ENCODE measurements at places on chromosomes 2 and 18.

DNA sequence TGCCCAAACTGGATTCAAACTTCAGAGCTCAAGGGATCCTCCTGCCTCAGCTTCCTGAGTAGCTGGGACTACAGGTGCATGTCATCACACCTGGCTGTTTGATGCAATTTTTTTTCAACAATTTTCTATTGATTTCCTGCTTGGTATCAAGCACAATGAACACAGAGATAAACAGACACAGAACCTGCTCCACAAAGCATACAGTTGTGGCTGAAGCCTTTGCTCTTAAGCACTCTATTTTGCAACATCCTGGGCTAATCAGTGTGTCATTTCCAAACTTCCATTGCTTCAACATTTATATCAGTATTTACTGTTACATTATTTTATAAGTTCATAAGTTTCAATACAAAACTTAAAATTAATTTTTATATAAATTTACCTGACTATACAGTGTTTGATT lies 79.4 kb downstream of the NEB start:
- no peak for DNase-seq

DNA sequence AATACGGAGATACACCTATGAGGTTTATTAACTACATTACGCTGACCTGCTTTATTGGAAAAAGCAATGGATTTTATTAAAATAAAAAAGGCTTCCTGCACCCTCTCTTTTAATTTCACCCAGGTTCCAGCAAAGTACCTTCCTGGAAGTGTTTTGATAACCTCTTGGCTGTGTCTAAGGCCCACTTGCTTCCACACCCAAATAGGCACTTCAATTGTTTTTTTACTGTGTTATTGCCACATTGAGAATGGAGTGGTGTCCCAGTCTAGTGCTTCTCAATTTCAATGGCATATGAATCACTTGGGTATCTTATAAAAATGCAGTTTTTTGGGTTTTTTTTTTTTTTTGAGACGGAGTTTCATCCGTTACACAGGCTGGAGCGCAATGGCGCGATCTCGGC lies 47.6 kb downstream of the SF3B1 start:
- DNase-seq = no peak

DNA sequence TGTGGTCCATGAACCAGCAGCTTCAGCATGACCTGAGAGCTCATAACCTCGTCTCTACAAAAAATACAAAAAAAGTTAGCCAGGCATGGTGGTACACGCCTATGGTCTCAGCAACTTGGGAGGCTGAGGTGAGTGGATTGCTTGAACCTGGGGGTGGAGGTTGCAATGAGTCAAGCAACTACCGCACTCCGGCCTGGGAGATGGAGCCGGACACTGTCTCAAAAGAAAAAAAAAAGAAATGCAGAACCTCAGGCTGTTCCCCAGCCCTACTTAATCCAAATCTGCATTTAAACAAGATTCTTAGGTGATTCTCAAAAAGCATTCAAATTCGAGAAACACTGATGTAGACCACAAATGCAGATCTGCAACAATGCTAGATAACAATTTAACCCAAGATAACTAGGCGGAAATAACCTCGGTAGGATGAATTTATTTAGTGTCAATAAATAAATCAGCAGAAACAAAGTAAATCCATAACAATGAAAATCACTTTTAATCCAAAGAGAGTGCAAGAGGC lies 203.5 kb downstream of the SP3 start:
- DNase-seq = no peak

DNA sequence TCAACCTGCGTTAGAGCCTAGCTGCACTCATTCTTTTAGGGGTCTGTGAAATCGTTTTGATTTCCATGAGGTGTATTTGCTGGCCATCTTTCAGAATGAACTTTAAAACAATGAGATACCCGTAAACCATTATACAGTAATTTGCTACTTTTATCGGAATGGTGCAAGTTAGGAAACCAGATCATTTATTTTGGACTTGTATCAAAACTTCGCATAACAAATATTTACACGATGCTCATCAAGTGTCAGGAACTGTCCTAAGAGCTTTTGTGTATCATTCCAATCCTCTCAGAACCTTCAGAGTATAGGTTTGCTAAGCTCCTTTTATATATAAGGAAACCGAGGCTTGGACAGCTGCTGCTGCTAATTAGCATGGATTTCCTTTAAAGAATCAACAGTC lies 22.4 kb upstream of the SLC1A4 start:
- DNase-seq = no peak

DNA sequence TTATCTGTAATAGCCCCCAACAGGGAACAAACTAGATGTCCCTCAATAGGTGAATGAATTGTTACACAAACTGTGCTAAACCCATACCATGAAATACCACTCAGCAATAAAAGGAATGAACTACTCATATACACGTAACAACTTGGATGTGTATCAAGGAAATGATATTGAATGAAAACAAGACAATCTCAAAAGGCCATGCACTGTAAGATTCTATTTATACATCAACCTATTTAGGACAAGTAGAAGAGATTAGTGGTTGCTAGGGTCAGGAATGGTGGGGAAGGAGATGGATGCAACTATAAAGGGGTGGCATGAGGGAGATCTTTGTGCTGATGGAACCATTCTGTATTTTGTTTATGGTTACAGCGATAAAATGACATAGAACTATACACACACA lies 47.1 kb downstream of the KANSL3 start:
- no peak for DNase-seq

DNA sequence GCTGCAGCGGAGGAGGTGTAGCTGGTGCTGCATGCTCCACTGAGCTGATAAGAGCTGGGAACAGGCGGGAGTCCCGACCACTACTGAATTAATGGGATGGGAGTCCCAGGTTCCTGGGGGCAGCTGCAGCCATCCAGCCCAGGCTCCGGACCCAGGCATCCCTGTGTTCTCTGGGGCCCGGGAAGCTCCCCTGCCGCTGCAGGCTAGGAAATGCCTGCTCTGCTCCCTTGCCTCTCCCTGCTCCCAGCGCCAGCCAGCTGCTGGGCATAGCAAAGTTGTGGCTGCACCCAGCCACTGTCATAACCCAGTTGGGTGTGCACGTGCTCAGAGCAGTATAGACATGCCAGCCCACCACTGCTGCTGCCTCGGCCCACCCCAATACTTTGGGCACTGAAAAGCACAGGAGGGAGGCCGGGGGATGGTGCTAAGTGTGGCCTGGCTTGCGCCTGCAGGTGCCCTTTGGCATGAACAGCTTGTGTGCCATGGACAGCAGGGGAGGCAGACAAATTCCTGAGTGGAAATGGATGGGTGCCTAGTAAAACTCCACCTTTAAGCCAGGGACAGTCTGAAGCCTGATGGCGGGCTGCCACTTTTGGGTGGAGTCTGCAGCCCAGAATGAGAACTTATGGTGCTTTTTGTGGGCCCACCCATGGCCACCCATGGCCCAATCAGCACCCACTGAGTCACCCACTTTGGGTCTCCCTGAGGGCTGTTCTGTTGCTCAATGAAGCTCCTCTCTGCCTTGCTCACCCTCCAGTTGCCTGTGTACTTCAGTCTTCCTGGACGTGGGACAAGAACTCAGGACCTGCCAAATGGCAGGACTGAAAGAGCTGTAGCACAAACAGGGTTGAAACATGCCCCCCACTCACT lies 219.3 kb upstream of the TMEFF2 start:
- DNase-seq = no peak

DNA sequence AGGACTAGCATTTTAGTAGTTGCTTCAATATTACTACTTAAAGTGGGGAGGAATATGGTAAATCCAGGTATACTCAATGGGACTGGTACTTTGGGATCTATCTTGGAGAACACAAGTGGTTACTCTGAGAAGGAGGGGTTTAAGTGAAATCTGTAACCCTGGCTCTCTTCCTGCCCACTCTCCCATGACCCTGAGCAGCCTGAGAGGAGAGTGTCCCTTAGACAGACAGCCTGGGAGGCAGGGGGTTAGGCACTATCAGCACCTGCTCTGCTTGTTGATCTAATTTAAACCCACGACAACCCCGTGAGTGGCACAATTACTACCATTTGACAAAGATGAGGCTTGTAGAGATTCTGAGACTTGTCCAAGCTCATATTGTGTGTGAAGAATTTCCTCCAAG lies 395.5 kb downstream of the ALK start:
- DNase-seq = no peak

DNA sequence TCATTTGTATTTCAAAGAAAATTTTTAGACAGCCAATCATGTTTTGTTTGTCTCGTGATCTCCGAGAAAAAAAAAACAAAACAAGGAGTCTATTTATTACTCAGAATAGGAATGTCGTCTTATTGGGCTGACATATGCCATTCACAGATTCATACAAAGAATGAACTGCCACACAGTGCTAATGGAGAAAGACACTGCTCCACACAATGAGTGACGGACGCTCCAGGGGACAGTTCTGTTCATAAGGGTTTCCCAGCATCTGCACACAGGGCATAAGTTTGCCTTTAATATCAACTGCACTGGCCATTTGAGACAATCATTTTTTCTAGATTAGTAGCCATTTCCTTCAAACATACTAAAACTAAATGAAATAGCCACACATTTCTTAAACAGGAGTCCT lies 3.4 kb downstream of the SERTAD2 start:
- DNase-seq = no peak

DNA sequence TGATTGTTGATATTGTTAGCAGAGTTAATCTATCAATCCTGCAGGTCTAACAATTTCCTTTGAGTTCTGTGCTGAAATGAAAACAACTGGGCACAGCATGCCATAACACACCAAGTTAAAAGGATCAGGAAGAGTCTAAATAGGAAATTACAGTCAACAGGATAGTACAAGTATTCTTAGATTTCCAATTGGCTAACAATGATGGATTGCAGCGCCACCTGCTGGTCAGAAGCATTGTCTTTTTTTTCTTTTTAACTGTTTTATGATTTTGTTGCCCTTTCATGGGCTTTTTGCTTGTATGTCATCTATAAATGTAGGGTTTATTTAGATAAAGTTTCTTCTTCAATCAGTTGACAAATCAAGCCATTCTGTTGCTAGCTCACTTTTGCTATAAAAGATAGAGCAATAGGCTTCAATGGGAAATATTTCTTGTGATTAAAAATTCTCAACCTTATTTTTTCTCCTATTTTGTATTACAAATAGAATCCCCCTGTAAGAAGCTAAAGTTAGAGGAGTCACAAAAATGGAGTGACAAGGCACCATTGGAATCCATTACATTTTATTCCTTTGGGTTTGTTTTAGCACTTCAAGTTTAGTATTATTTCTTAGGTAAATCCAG lies 40.8 kb upstream of the RPRM start:
- peak; percentile 57 for DNase-seq

GRCh38 chr2:172893671-172894070 lies 158.0 kb downstream of the RAPGEF4 start:
- no peak for DNase-seq

GRCh38 chr18:10559553-10560451 lies 34.0 kb downstream of the NAPG start:
- DNase-seq = no peak

- no peak for DNase-seq
Observed at GRCh38 chr2:232323328-232323650, 55.3 kb upstream of the ALPP start.

GRCh38 chr2:27885234-27885633 lies 5.0 kb downstream of the RBKS start:
- no peak for DNase-seq

DNA sequence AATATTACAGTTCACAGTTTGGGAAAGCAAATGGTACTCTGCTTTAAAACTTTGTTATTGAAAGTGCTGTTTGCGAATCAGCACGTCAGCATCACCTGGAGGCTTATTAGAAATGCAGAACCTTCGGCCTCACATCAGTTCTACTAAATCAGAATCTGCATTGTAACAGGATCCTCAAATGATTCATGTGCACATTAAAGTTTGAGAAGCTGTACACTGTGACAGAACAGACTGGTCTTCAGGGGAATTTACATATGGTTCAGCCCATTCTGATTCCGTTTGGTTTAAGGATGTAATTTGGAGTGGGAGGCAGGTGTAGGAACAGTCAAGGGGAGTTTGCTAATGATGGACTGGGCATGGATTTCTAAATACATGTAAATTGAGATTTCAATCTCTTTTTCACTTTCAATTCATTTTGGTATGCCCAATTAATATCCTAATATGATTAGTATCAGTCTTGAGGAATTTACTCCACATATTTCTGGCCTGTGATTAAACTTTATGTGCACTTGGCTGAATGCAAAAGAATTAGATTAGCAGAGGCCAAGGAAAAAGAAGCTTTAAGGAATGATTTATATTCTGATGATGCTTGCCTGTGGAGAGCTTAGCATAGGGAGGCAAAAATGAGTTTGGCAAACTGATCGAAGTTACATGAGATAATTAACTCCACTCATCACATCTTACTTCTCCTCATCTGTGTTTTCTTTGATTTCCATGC lies 248.8 kb downstream of the XIRP2 start:
- no peak for DNase-seq

DNA sequence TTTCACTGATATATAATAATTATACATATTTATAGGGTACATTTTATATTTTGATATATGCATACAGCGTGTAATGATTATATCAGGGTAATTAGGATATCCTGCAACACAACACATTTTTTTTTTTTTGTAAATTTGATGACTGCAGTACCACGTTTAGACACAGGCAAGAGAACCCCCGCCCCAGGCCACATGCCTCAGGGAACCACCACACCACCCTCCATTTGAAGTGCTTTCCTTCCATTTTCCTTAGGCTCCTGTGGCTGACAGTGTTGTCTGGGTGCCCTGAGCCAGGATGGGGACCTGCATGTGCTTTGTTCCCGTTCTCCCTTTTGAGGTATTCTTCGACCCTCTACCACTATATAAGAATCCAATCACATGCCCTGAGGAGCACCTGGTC lies 161.6 kb upstream of the CTAGE1 start:
- no peak for DNase-seq

DNA sequence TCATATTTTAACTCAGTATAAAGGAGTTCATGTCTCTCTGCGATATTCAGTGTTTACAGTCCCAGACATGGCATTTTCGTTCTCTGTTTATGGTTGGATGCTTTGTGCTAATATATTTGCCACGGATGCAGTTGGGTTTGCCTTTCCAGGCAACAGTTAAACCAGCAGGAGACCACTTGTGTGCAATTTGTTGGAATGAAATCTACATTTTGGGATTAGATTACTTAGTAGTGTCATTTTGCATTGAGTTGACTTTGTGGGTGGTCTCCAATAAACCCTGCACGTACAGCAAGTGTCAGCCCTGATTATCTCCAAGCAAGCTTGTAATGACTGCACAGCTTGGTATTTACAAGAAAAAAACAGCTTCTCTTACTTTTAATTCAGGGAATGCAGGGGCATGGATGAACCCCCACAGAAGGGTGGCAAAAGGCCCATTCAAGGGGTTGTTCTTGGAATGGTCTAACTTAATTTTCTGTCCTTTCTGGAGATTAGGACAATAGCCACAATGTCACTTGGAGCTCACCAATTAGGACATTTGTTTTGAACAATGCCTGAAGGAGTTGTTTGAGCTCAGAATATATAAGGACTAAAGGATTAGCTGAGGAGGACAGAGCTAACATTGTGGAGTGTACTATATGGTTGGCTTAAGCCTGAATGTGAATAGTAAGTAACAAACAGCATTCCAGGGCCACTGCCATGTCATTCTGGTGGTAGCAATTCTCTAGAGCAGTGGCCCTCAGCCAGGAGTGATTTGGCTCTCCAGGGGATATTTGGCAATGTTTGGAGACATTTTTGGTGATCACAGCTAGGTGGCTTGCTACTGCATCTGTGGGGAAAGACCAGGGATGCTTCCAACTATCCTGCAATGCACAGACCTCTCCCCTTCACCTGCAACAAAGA lies 121.5 kb downstream of the SLC4A3 start:
- DNase-seq = no peak

Data from stimulated activated naive CD8-positive, alpha-beta T cell treated with anti-CD3 and anti-CD28 coated beads, Interleukin-15, Interleukin-2, amounts not matched to agents 100 U/mL and 50 U/mL, for 24 hours (primary cell).